ENCODE measurements at places on chromosomes 3 and 15.

GRCh38 chr3:124281453-124282316 is 289.8 kb upstream of the ROPN1 start:
- no peak for DNase-seq

- no peak for DNase-seq
Observed at GRCh38 chr15:71093054-71094024, 21.9 kb upstream of the THSD4 start.

GRCh38 chr3:125332504-125332903 is 42.6 kb downstream of the ZNF148 start:
- no peak for DNase-seq

- no peak for DNase-seq
Observed at GRCh38 chr15:86076468-86076867, 3.2 kb upstream of the AGBL1 start.

GRCh38 chr15:58532126-58532525 is 100.3 kb downstream of the LIPC start:
- no peak for DNase-seq

DNA sequence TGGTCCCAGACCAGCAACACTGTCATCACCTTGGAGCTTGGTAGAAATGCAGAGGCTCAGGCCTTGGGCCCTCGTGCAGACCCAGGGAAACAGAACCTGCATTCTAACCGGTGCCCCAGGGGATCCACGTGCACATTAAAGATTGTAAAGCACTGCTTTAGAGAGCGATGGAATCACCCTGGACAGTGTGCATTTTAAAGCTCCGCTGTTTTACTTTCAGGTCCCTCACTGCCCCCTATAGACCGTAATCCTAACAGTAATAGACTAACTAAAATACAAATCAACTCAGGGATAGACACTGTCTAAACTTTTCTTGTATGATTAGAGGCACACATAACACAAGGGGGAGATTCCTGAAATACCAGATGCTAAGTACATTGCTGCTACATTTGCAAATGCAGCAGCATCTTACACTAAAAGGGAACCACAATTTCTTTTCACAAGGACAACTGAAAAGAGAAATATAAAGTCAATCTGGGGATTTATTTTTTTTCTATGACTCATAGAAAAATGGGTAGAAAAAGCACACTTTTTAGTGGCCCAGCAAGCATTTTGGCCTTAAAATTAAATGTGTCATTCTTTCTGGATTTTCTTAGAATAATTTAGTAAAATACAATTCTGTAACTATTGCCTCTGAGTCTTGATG is 10.5 kb upstream of the SH3GL3 start:
- DNase-seq = no peak

DNA sequence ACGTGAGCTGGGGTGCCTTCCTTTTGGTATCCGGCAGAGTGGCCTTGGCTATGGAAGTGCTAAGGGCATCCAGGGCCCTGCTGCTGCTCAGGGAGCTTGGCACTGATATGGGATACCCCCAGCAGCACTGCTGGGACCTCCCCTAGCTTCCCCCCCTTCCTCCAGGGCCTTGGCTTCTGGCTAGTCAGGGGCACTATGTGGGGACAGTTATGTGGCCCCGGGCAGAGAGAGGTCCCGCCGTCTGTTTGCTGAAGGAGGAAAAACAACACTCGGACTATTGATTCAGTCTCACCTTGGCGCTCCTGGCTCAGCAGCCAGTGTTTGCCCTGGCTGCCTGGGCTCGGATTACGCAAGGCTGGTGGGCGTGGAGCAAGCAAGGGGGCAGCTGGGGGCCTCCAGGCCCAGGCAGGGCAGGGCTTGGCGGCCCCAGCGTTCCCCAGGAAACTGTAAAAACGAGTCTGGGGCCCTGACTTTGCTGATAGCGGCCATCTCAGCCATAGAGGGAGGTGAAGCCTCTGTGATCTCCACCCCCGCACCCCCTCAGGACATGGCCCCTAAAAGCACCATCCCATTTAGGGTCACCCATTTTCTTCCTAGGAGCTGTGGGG is 5.7 kb downstream of the FURIN start:
- DNase-seq = no peak

DNA sequence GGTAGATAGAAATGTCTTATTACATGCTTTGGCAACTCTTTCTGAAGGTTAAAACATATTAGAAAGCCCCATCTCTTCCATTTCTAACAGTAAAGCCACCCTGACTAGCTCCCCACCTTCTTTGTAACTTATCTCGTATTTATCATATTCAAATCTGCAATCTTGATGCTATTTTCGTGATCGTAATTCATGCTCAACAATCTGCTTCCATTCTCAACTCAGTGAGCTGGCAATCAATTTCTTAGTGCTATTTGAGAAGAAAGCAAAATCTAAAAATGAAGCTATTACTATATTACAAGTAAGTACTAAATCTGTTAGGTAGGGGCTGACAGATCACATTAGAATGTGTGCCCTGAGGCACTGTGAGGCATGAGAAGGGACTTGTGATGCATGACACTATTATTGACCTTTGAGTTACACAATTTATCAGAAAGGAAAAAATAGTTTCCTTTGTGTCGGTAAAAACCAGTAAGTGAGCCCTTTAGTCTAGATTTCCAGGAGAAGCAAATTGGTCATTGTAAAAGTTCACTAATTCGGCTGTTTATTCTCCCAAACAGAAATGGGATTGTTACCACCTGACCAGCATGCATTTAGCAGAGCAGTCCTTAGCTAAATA is 379.7 kb upstream of the CNTN6 start:
- no peak for DNase-seq

GRCh38 chr15:94306700-94307650 is 75.6 kb downstream of the MCTP2 start:
- DNase-seq = no peak

DNA sequence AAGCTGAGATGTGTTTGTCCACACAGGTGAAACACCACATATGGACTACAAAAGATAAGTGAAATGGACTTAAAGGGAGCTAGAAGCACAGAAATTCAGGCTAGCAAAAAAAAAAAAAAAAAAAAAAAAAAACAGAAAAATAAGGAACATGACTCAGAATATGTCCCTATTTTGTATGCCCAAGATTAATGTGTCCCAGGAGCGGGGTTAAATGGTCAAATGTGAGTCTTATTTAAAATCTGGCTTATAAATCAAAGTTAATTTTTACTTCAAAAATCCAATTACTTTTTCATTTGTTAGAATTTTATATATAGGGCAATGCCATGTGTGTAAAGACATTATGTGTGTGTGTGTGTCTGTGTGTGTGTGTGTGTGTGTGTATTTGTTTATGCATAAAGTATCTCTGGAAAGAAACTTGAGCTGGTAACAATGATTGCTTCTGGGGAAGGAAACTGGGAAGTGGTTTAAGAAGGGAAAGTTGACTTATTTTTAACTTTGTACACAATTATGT is 986.5 kb downstream of the ROBO2 start:
- DNase-seq = no peak

- DNase-seq = no peak
Observed at GRCh38 chr15:25793354-25794050, 69.6 kb downstream of the ATP10A start.

DNA sequence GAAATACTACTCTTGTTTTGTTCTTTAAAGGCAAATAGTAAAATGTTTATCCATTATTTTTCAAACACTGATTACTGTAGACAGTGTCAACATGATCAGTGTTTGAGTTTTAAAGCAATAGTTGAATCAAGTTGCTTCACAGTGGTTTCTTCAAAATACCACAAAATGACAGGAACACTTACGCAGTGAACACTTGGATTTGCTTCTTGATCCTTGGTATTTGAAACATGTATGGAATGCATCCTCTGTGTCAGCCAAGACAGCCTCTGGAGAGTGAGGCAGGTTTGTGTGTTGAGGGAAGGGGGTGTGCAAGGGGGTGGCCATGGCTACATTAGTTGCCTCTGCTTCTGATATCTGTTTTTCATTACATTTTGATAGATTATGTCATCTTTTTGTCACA is 413.0 kb downstream of the RBMS3 start:
- no peak for DNase-seq

DNA sequence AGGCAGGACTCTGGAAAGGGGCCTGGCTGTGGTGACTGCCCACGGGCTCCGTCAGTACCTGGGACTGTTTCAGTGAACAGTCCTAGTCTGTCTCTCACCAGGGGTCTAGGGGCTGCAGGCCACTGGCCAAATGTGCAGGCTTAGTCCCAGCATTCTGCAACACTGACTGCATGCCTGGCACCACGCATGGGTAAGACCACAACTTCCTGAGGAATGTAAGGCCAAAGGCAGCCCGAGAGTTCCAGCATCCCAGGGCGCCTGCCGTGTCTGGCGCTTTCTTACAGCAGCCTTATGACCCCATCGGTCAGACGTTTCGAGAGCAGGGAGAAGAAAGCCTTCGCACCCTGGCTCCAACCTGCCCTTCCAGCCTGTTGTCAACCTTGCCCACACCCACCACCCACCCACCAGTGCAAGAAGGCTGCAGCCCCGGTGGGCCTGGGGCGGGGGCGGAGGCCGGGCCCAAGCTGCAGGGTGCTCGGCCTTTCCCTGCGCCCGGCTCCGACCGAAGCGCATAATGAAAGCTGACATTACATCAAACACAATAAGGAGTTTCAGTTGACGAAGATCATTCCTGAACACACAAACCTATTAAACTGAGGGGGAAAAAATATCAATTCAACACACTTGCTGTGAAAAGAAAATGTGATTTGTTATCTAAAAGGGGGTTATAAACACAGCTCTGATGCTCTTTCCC is 29.5 kb upstream of the TMEM115 start:
- no peak for DNase-seq

DNA sequence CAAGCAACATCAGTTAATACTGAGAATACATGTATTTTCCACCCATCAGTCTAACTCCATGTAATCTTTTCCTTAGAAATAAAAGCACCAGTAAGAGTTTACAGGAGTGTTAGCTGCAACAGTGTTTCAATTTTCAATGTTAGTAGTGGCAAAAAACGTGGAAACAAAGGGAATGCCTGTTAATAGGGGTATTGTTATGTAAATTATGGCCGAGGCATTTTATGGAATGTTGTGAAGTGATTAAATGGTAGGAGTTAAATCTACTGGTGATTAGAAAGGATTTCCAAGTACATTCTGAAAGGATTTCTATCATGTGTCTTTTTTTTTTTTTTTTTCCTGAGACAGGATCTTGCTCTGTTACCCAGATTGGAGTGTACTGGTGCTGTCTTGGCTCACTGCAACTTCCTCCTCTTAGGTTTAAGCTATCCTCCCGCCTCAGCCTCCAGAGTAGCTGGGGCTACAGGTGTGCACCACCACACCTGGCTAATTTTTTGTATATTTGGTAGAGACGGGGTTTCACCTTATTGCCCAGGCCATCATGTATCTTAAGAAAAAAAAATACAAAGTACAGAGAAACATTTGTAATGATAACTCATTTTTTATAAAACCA is 6.6 kb downstream of the ATP6V1A start:
- DNase-seq = no peak

DNA sequence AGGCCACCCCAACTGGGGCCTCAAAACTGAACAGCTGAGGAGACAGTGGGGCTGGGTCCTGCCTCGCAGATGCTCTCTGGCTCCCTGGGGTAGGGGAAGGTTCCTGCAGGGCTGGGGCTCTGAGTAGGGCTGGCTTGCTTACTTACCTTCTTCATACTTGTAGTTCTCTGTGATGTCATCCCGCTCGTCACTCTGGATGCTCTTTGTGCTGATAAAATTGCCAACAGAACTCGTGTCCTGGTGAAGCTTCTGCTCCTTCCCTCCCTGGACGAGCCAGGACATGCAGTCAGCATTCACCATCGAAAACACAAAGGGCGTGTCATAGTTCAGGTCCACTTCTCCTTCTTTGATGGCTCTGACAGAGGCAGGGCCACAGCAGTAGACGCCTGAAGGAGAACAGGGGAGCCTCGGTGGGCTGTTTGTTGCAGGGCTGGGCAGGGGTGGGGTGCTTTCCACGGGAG is 17.9 kb upstream of the EPB42 start:
- DNase-seq = no peak

Data from activated naive CD4-positive, alpha-beta T cell (primary cell).